GM12891 (cell line): ENCODE measurements at places on chromosomes 1 and 21.
A peak's percentile ranks its signal among the peaks of the same experiment; 100 is the strongest.

- DNase-seq, result peak; percentile 68
Measured at GRCh38 chr1:171741872-171742576, at the start of gene VAMP4. Gene VAMP4, minus strand, starts transcription at chr1:171742065. Its CDS starts 3,651 bp downstream, at chr1:171738414.

GRCh38 chr1:230441183-230442029 lies 15.3 kb upstream of the PGBD5 start:
- no peak for DNase-seq

- no peak for DNase-seq
Measured at GRCh38 chr21:24183077-24183476, 1424.2 kb downstream of the MRPL39 start.

- no peak for DNase-seq
Measured at GRCh38 chr1:179087665-179088064, 5.8 kb downstream of the TOR3A start.

- DNase-seq, result no peak
Measured at GRCh38 chr1:182715531-182715930, 31.1 kb upstream of the RGS8 start.

GRCh38 chr1:1793481-1794244 lies 15.4 kb upstream of the NADK start:
- DNase-seq, result no peak

DNA sequence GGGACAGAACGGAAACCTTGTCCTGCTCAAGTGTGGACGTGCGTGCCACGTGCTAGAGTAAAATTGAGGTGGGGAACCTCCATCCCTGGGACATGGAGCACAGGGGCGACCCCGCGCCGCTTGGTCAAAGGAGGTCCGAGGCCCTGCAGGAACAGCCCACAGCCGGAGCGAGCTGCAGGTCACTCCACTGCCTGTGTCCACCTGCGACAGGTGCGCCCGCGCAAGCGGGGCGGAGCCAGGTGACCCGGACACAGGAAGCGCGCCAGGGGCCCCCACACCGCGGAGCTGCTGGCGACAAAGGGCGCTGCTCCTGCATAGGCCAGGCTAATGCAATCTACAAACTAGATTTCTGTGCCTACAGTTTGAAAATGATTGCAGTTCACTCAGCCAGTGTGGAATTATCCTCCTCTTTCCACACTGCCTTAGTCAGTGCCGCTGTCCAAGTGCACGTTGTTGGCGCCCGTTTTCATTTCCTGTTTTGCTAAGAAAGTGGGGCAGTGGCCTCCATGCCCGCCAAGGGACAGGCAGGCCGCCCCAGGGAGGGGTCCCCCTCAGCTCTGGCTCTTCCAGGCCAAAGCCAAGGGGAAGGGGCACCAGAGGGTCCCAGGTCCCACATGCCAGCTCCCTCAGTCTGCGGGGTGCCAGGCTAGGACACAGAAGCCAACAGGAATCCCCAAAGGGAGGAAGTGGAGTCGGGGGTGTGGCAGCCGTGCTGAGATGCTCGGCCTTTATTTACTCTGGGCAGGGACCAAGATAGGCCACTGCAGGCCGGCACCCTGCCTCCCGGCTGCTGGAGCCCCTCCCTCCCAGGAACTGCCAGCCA lies 4.3 kb upstream of the NADK start:
- no peak for DNase-seq

GRCh38 chr1:226892524-226892875 lies 22.1 kb downstream of the PSEN2 start:
- DNase-seq, result no peak
